ENCODE measurements at places on chromosomes 1 and 21.

GRCh38 chr1:116273042-116273783 is 99.8 kb upstream of the ATP1A1 start:
- no peak for DNase-seq

GRCh38 chr1:206545351-206545750 is 38.0 kb downstream of the RASSF5 start:
- DNase-seq, result no peak

DNA sequence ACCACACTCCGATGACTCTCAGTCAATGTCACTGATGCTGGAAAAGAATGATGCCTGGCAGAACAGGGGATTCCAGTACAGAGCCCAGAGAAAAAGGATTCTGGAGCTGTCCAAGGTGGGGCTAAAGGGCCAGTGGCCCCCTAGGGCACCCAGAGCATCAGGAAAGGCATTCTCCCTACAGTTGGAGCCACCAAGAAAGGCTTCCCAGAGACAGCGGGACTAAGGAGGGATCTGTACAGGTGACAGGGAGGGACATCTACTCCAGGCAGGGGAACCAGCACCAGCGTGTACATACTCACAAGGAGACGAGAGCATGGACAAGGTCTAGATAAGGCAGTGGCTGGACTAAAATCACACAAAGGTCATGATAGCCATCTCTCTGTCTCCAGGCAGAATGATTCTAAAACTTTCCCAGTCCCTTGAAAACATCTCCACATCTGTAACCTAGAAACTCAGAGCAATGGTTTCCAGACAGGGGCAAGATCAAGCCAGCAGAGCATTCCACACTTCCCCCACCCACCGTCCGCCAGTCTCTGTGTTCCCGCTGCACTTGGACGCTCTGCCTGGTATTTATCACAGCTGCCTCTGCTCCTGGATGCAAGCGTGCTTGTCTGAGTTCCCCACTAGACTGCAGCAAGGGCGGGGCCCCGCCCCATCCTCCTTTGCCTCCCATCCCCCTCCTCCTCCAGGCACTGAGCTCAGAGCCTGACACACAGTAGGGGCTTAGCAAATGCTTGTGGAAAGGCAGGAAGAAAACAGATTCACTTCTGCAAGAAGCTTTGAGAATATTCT is 111.6 kb upstream of the ZC3H12A start:
- no peak for DNase-seq

DNA sequence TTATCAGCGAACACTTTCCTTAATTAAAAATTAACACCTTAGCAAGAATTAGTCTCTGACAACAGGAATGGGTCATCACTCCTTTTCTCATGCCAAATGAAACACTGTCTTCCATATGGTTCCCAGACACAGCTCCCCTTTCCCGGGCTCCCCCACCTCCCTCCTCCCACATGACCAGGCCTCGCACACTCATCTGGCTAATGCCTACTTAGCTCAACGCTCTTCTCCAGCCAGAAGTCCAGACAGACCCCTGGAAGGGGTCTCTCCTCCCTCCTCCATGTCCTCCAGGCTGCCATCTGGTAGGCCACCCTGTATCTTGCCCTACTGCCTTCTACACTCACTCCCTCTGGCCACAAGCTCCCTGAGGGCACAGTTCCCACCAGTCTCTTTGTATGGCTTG is 39.9 kb downstream of the KCNC4 start:
- DNase-seq, result no peak

- DNase-seq, result no peak
Measured at GRCh38 chr1:37998913-37999429, 6.3 kb downstream of the FHL3 start.

GRCh38 chr21:31117128-31117916 is 79.0 kb upstream of the KRTAP19-8 start:
- DNase-seq, result no peak

DNA sequence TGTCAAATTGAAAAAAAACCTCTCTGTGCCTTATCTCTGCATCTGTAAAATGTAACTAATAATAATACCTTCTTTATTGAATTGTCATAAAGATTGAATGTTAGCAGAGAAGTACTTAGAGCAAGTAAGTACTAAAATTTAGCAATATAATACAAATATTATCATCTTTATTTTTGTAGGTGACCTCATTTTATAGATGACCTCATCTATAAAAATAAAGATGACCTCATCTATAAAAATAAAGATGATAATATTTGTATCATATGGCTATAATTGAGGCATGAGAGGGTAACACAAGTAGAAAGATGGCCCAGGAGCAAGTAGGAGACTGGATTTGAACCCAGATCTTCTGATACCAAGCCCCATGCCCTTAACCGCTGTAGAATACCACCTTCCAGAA is 193.2 kb upstream of the FOXD3 start:
- DNase-seq, result no peak

DNA sequence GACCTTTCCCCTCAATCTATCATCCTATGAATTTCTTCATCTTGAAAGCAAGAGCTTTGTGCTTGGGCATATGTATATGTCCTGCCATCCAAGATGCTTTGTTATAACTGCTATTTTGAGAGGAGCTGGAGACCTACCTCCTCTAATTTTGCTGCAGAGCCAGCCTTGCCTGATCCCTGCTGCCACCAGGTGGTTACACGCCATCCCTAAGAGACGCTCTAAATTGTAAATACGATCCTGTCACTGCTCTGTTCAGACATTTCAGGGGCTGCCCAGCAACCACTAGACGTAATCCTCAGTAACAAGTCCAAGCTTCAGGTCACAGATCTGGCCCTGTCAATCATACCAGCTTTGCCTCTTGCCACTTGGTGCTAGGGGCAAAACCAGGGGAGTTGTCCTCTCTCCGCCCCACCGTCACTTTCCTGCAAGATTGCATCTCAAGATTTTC is 32.9 kb downstream of the GPA33 start:
- DNase-seq, result no peak

DNA sequence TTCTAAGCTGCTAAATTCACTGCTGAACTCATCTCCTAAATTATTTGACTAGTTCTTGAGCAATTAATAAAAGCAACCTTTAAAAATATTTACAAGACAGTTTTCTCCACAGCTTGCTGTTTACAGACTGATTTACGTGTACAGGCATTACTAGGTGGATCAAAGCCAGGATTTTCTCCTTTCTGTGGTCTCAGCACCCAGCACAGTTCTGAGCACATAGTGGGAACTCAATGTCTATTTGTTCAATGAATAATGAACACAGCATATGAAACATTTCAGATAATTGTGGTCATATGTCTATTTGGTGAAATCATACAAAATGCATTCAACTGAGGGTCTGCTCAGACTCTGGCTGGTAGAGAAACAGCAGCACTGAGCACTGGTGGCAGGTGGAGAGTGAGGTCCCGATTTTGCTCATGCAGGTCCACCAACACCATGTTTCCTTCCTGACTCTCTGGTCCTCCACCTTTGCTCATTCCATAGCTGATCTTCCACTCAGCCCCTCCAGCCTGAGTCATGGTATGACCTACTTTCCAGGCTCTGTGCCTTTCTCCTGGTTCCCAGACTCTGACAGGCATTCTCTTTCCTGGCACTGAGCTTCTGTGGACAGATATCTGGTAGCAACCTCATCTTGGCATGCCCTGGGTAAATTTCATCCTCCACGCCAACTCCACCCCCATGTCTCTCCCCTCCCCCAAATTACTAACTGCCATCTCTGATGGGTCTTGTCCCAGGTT is 311.3 kb downstream of the TGFB2 start:
- no peak for DNase-seq

- no peak for DNase-seq
Measured at GRCh38 chr1:92748138-92748537, 36.8 kb downstream of the EVI5 start.

DNA sequence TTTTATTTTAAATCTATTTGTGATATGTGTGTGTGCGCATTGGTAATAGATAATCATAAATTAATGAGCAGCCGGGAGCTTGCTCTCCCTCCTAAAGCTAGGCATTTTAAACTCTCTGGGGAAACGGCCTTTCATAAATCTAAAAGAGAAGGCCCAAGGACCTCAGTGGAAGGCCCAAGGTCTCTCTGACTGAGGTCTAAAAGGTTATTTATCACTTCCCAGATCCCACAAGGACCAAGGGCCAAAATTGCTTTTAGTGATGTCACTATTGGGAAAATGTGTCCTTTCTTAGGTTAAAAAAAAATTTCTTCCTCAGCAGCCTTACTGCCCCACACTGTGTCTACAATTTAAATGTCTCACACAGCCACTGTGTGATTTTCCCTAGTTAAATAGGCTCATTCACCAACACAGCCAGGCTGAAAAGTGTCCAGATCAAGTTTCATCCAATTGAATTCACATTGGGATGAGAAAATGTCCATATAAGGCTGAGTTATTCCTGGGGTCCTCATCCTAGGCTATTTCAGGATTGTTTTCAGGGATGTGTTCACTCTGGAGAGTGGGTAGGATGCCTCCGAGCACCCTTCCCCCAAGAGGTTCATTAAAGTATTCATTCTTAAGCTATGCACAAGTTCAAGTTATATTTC is 46.1 kb downstream of the SLC44A3 start:
- no peak for DNase-seq

DNA sequence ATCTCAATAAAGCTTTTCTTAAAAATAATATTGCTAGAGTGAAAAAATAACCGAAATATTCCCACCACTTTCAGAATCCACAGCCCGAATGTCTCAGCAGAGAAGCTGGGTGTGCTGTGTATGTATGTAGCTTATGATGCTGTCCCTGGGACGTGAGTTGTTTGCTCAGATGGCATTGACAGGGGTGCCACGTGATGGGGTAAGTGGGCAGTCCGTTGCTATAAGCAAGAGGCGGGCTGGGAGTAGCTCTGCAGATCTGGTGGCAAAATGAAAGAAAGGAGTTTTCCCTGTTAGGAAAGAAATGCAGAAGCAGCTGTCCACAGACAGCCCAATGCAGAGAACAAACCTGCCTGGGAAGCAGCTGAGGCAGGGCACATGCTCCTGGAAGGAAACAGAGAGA is 3.8 kb upstream of the FAM20B start:
- DNase-seq, result no peak

- no peak for DNase-seq
Measured at GRCh38 chr1:7535016-7535415, 236.1 kb upstream of the VAMP3 start.

DNA sequence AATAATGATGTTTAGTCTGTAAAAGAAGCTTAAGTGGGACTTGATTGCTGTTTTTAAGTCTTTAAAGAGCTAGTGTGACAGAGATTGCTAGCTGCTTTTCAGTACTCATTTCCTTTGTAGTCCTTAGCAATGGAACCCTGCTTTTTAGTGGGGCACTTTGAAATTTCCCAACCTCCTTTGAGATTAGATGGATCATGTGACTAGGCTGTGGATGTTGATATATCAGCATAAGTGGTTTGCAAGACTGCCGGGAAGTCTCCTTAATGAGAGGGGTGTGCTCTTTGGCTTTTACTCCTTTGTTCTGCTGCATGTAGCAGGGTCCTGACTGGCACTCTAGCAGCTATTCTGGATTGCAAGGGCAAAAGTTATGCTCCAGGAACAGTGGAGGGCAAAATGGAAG is 11.2 kb upstream of the RCOR3 start:
- DNase-seq, result no peak

DNA sequence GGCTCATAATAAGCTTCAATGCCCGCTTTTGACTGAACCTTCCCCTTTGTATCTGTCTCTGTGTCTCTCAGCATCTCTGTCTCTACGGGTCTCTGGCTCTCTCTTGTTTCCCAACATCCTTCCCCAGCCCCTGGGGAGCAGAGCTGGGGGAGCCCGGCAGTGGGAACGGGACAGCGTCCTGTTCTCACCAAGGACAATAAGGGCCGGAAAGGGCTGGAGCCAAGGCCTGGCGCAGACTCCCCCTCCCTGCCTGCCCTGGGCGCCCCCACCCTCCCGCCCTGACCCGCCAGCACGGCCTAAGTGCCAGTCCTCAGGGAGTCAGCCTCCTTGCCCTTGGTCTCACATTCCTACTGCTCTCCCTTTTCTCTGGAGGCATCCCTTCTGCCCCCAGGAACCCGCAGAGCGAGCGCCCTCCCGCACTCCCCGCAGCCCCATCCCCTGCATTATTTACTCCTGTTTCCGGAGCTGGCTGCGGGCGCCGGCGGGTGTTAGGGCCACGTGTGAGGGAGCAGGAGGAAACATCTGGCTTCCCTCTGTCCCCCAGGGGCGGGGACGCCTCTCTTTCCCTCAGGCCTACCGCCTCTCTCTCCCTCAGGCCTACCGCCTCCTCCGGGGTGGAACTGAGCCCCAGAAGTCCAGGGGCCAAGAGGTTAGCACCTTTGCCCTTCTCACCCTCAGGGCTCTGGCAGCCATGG is 6.5 kb downstream of the KRTCAP2 start:
- DNase-seq, result no peak

DNA sequence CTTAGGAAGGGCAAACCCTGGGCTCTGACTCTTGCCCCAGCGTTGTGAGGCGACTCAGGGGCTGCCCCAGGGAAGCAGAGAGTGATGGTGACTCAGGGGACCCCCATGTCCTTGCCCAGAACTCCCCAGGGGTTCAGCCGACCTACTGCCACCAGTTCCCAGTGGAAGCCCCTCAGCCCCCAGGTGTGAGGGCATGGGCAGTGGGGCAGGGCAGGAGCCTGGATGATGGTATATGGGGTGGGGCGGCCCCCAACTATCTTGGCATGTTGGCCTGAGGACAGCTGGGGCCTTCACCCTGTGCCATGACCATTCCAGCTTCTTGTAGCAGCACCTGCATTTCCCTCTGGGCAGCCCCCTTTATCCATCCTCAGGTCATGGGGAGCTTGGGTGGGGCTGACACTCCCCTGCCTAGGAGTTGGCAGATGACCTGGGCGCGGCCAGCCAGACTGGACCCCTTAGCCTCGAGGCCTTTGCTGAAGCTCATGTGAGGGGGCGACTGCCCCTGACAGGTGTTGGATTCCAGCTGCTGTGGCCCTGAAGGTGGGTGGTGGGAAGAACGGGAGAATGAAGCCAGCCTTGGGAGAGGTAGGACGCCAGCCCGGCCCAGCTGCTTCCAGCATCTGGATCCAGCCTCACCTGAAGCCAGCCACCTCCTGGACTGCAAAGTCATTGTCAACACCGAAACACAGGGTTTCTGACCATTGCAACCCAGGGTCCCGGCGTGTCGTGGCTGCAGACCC is 1.8 kb upstream of the FNDC10 start:
- DNase-seq, result no peak

DNA sequence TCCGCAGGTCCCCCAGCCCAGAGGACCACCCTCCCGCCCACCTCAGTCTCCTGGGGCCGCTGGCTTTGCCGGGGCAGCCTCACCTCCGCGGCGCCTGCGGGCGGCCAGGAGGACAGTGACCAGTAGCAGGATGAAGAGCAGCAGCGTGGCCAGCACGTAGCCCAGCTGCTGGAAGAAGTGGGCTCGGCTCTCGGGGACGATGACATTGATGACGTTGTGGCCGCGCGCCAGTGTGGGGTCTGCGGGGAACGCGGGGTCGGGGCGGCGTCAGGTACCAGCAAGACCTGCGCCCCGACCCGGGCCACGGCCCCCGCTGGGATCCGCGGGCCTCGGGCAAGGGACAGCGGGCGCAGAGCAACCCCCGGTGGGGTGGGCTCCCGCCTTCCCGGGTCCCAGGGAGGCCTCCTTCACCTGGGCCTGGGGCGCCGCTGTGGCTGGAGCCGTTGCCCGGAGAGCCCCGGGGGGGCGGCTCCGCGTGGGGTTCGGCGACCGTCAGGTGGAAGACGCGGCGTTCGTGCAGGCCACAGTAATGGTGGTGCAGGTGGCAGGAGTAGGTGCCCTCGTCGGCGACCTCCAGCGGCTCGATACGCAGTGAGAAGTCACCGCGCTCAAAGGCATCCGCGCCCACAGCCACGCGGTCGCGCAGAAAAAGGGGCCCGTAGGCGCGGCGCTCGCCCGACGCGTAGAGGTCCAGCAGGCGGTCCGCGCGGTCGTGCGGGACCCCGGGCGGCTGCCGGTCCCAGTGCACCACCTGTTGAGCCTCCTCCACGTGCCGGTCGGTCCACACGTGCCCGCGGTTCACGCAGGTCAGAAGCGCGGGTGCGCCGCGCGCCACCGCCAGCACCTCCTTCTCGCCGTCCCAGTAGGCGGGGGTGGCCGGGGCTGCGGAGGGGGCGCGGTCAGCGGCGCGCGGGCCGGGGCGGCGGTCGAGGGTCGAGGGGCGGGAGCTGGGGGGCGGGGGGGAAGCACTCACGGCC is 3.8 kb downstream of the MXRA8 start:
- DNase-seq, result no peak
